ENCODE measurements at places on chromosomes 5 and 9. TPM values are rescaled to one million over a fixed set of nuclear protein-coding genes. Genes with fewer than 3 reads are reported as not detected.

Gene CD14
- 28.2 TPM for total RNA-seq

DNA sequence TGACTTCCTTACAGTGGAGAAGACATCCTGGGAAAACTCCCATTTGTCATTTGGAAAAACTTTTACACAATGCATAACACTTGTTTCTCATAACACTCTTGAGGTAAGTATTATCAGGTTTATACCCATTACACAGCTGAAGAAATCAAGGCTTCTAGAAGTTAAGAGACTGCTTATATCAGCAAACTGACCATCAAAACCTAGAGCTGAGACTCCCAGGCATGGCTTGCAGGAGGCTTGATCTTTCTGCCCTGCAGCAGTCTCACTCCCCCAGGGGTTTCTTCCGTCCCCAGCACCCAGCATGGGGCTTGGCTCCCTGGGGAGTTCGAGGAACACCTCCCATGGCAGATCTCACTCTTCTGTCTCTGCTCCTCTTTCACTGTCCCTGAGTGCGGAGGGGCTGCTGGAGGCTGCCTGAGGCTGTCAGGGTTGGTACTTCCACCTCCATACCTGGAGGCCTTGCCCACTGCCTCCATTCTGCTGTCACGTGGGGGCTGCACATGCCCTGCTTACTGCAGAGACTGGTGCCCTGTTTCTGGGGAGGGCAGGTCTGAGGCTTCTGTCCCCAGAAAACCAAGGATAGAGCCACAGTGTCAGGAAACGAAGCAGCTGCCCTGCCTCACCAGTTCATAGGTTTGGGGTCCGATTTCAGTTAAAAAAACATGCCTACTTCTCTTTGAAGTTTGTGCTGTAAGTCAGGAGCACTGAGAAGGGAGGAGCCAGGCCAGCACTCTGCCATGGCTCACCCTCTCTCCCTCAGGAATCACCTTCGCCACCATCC lies 202.5 kb downstream of the PAX5 start:
- H3K27ac ChIP-seq = no peak overlapping the region
- DNase-seq = no peak
- H3K4me3 ChIP-seq = no peak overlapping the region
- H3K27me3 ChIP-seq = no peaks in the 10 kb centered on the region
- H3K36me3 ChIP-seq = no peaks in the 10 kb centered on the region

GRCh38 chr9:136399176-136400037 lies 563 bp downstream of the SNAPC4 start:
- no peak for DNase-seq
- H3K27me3 ChIP-seq = no peaks in the 10 kb centered on the region
- no peak overlapping the region for H3K27ac ChIP-seq
- no peaks in the 10 kb centered on the region for H3K36me3 ChIP-seq

GRCh38 chr5:32600054-32600622 lies 14.8 kb downstream of the SUB1 start:
- DNase-seq = no peak
- H3K36me3 ChIP-seq = peaks cover 5% of the 10 kb centered on the region
- no peak overlapping the region for H3K4me3 ChIP-seq
- H3K4me1 ChIP-seq = no peaks in the 10 kb centered on the region

DNA sequence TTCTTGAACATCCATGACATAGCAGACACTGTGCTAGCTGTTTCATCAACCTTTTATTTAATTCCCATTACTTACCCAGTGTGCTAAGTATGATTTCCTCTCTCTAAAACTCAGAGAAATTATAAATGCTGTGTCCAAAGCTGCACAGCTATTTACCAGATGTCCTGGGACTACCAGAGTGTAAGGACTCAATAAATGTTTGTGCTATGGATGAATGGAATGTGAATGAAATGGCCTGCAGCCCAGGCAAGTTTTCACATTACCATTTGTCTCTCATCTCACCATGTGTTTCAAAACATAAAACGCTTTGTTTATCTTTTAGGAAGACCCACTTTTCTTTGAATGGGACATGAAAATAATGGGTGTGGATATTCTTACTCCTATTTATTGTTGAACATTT lies 96.2 kb downstream of the ARHGEF28 start:
- no peaks in the 10 kb centered on the region for H3K4me1 ChIP-seq
- no peak overlapping the region for H3K4me3 ChIP-seq
- DNase-seq = no peak
- no peaks in the 10 kb centered on the region for H3K36me3 ChIP-seq
- H3K27me3 ChIP-seq = no peaks in the 10 kb centered on the region

- H3K36me3 ChIP-seq = no peaks in the 10 kb centered on the region
- H3K4me3 ChIP-seq = no peak overlapping the region
- no peak for DNase-seq
- no peak overlapping the region for H3K27ac ChIP-seq
Observed at GRCh38 chr9:33107762-33108161, 31.3 kb upstream of the SMU1 start.

GRCh38 chr9:120921661-120922181 lies 4.9 kb downstream of the TRAF1 start:
- no peaks in the 10 kb centered on the region for H3K36me3 ChIP-seq
- H3K4me3 ChIP-seq = no peak overlapping the region
- no peaks in the 10 kb centered on the region for H3K4me1 ChIP-seq
- no peaks in the 10 kb centered on the region for H3K27me3 ChIP-seq
- H3K27ac ChIP-seq = no peak overlapping the region
- no peak for DNase-seq

DNA sequence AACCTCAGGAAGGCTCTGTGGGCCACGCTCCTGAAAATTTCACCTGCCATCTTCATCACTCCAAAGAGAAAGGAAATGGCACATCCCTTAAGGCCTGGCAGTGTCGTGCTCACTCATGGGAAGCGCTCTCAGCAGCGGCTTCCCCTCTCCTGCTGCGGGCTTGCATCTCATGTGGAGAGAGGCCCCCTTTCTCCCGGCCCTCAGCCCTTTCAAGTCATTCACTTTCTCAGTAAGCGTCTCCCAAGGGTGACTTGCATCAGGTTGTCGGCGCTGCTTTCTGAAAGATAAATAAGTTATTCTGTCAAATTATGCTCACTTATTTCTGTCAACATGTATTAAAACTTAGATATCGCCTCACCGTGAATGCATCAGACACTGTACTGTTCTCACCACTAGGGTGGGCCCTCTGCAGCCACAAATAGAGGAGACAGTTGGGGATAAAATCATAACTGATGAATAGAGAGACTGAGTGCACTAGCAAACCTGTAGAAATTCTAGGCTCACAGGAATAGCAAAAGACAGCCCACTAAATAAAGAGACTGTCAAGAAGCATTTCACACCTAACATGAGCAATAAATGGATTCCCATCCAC lies 174.6 kb downstream of the RFK start:
- no peak overlapping the region for H3K27ac ChIP-seq
- H3K27me3 ChIP-seq = no peaks in the 10 kb centered on the region
- DNase-seq = no peak
- H3K36me3 ChIP-seq = no peaks in the 10 kb centered on the region

- H3K4me3 ChIP-seq = no peak overlapping the region
- DNase-seq = no peak
- no peaks in the 10 kb centered on the region for H3K27me3 ChIP-seq
- H3K36me3 ChIP-seq = peaks cover 44% of the 10 kb centered on the region
Observed at GRCh38 chr5:179613460-179614071, 9.9 kb downstream of the HNRNPH1 start.

All from colonic mucosa (tissue), 4 donors.